ENCODE measurements at places on chromosomes 1 and 21. TPM values are rescaled to one million over a fixed set of nuclear protein-coding genes. Genes with fewer than 3 reads are reported as not detected.

CA6 gene
- not detected for total RNA-seq

RGS13 gene
- 0.36 TPM for total RNA-seq

LRRC53 gene
- not detected for total RNA-seq

TMEM51 gene
- total RNA-seq = 20.7 TPM

SLC30A7 gene
- 12.5 TPM for total RNA-seq

FAM151A gene
- not detected for total RNA-seq

LRRC8B gene
- total RNA-seq = 5.7 TPM

CA14 gene
- total RNA-seq = 1.5 TPM

TCHH gene
- total RNA-seq = under 0.01 TPM

FAM72D gene
- total RNA-seq = not detected

ADGRB2 gene
- total RNA-seq = 3.9 TPM

MIGA1 gene
- total RNA-seq = 21.8 TPM

GIPC2 gene
- 1.9 TPM for total RNA-seq

LYPD8 gene
- 1.1 TPM for total RNA-seq

FMO3 gene
- total RNA-seq = 2.3 TPM

KCNT2 gene
- total RNA-seq = 1.8 TPM
